ENCODE measurements at places on chromosomes 6 and 20. TPM values are rescaled to one million over a fixed set of nuclear protein-coding genes. Genes with fewer than 3 reads are reported as not detected.

GRCh38 chr20:25296094-25297093, 48.5 kb downstream of the PYGB start:
- no peak for DNase-seq

DNA sequence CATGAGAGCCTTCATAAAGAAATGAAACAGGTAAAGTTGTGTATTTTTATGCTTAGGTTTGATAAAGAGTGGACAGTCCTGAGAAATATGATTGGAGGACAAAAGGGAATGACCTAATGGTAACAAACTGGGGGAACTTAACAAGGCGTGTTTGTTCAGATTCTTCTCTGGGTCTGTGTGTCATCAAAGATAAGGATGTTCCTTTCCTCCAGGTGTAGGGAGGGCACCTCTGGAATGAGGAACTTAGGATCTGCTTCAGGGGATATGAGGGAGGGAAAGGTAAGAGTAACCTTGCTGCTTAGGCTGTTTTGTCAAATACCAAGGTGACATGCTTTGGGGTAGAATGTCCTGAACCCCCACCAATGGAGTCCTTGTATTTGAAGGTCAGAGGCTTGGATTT, 291.9 kb downstream of the KCNQ5 start:
- DNase-seq, result no peak

DNA sequence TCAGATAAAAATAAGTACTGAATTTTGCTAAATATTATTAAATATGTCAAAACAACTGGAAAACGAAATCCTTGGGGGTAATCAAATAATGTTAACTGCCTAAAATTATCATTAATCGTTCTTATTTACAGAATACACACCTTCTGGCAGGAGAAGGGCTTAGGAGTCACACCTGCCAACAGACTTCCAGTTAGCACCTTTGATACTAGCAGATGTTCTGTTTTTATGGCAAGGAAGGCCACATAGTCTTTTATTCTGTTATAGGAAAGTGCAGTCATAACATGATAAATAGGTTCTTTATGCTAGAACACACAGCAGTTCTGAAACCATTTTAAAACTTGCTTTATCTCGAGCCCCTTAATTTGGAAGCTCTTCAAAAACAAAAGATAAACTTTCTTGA, 464.1 kb downstream of the UTRN start:
- no peak for DNase-seq

OR2B6 gene
- not detected for total RNA-seq

GRCh38 chr6:39925931-39926290, 8.4 kb downstream of the MOCS1 start:
- no peak for DNase-seq

GRCh38 chr6:155181498-155181897, 82.3 kb upstream of the CLDN20 start:
- no peak for DNase-seq

- no peak for DNase-seq
Observed at GRCh38 chr6:33959661-33960344, 156.0 kb upstream of the MLN start.

DNA sequence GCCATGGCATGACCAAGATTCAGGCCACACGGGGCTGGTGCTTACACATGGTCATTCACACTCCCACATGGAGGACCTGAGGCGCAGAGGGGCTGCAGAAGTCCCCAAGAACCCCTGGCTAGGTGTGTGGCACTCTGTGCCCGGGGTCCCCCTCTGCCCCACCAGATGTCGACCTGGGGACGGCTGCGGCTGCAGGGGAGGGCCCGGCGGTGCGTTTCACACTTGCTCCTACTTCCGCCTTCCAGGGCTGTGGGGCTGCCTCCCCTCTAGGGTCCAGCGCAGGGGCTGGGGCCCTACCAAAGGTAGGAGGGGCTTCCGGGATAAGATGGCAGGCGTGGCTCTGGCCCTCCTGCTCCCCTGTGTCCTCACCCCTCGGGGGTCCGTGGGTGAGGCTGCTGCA, 81.1 kb upstream of the SLCO4A1 start:
- DNase-seq, result peak; percentile 36

GRCh38 chr6:108644252-108644651, 83.5 kb downstream of the FOXO3 start:
- DNase-seq, result no peak

DNA sequence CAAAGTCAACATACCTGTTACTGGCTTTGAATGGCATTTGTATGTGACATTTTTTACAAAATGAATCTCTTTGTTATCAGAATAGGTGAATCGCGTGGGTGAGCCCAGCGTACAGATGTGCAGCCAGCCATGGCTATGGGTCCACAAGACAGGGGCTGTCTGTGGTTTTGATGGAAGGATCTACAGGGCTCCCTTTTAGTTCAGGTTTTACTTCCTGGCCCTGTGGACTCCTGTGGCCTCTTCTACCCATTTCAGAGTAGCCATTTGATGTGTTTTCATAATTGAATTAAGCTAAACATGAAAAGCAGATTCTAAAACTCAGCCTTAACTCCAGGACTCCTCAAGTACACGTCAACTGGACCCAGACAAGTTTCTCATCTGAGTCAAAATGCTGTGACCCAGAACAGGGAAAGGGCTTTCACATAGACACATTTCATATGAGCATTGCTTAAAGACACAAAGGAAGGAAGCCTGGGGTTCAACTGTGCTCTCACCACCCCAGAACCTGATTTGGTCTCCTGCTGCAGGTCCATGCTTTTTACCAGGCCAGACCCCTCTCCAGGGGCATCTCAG, 105.3 kb upstream of the NAA20 start:
- no peak for DNase-seq

ADGRB3 gene
- 1.6 TPM for total RNA-seq

CFB gene
- 19.8 TPM for total RNA-seq

GRCh38 chr6:69835414-69836179, 30.8 kb upstream of the COL19A1 start:
- no peak for DNase-seq

TOP1 gene
- total RNA-seq, result 24.6 TPM

HRH3 gene
- not detected for total RNA-seq

DNA sequence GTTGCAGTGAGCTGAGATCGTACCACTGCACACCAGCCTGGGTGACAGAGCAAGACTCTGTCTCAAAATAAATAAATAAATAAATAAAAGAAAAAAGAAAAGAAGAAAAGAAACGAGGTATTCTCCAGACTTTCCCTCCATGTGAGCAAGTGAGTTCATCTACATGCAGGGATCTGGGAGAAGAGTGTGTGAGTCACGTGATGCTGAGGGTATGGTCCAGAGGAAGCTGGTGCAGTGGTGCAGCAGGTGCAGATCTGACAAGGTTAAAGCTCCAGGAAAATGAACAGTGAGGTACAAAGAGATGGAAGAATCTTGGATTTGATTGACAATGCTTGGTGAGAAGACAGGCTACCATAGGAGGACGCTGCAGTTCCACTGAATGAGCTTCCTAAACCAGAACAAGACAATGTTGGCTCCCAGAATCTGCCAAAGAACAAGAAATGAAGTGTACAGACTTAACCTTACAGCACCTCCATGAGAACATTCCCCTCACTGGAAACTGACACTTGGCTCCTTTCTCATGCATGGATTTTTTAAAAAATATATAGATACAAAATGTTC, 79.5 kb upstream of the BTBD3 start:
- DNase-seq, result no peak

DNA sequence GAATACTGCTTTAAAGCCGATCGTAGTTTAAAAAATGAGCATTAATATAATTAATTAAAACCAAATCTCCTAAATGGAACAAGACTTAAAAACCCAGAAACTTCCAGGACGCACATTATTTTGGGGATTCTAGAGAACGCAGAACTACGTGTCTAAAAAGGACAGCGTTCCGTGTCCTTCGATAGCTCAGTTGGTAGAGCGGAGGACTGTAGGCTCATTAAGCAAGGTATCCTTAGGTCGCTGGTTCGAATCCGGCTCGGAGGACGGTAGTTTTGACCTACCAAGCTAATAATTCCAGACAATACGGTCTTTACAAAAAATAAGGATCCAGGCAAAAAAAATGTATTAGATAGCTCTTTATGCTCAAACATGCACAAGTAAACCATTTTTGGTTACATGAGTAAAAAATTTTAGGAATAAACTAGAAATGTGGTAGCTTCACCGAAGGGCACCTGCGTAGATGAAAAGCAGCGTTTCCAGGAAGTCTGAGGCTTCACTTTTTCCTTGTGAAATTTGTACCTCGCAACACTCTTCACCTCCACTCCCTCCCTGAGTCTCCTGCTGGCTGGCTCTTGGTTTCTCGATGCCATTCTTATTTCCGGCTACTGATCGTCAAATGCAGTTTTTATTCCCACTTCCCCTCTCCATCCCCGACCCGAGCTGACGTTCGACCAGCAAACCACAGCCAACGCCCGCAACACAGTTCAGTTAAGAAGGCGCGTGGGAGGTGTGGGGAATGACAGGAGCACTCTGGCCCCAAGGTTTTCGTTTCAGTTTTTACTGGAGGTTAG, 19.6 kb upstream of the ABT1 start:
- peak; percentile 68 for DNase-seq

Measured in right cardiac atrium (tissue), 5 donors.